Amniotic epithelial cell (primary cell): ENCODE measurements at places on chromosomes 2 and 18.

DNA sequence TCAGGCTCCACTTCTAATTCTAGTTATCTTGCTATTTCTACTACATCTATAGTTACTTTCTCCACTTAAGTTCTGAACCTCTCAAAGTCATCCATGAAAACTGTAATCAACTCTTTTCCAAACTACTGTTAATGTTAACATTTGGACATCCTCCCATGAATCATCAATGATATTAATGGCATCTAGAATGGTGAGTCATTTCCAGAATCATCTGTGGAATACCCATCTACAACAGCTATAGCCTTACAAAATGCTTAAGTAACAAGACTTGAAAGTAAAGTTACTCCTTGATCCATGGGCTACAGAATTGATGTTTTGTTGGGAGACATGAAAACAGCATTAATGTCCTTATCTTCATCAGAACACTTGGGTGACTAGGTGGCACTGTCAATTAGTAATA is 35.4 kb downstream of the BARD1 start:
- peak; percentile 45 for DNase-seq

GRCh38 chr2:8598295-8599165 is 83.3 kb upstream of the ID2 start:
- peak; percentile 97 for DNase-seq

GRCh38 chr2:20781656-20782265 is 41.1 kb downstream of the LDAH start:
- DNase-seq, result peak; percentile 40

DNA sequence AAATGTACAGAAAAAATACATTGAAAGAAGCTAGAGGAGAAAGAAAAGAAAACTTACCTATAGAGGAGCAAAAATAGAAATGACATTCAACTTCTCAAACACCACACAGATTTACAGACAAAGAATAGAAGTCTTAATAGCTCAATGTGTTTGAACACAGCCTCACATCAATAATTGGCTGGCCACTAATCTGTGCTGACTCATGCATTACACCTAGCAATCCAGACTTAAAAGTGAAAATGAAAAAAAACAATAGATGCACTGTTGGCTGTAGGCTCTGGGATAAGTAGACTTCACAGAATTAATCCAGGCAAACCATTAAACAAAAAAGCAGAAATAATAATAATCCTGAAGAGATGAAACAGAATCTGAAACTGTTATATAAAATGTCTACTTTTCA is 961.3 kb upstream of the CELF4 start:
- no peak for DNase-seq

DNA sequence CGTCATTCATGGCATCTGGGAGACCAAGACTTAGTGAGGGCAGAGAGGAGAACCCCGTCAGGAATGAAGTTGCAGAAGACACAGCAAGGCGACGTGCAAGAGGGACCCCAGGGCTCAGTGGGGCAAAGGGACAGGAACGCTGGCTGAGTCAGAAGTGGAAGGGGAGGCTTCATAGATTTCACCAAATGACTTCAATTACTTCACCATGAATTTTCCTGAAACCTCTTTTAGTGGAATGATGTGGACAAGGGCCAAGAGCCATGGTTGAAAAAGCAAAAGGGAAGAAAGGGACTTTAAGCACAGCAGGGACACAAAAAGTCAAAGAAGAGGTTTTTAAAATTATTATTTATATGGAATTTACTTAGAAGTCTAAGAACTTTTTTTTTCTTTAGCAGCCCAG is 141.6 kb upstream of the PID1 start:
- no peak for DNase-seq

DNA sequence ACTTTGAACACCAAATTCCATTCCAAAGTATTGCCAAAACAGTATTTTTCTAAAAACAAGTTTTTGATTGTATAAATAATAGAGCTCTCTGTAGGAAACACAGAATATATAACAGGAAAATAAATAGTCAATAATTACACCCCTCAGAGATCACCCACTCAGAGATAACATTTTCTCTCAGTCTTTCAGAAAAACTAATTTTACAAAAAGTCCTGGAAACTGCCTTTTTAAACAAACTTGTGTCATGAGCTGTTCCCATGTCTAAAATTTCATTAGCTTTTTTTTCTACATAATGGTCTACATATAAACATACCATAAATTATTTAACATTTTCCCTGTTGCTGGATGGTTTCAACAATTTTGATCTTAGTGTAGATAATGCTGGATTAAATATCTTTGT is 1.2 kb upstream of the WDSUB1 start:
- DNase-seq, result no peak

DNA sequence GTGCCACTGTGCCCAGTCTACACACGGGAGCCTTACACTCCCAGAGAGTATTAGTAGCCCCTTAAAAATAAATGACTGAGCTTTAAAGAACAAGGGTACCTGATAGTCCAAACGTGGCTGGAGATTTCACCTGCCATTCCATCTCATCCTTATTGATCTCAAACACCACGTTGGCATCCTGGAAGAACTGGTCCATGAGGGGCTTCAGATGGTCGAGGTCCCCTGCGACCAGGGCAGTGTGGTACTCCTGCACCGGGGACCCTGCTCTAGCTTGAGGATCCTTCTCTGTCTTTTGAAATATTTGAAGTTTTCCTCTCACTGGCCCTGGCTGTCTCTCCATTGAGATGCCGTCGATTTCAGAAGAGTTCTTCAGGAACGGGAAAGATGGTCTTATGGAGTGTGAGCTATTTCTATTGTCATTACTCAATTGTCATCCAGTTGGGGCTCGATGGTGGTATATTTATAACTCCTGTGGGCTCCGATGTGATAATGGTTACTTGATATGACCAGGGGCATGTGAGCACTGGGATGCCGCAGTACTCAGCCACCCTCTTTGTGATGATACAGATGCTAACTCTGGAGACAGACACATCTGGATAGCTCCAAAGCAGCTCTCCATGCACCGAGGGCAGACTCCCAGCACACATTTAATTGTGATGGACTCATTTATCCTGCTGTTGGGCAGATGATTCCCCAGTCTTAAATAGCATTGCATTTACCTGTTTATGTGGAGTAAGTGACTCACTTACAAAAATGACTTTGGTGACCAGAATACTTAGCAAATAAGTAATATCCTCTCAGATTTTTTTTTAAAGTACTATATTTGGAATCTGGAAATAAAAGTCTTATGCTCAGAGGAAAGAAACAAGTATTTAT is 22.8 kb downstream of the ASB18 start:
- no peak for DNase-seq

DNA sequence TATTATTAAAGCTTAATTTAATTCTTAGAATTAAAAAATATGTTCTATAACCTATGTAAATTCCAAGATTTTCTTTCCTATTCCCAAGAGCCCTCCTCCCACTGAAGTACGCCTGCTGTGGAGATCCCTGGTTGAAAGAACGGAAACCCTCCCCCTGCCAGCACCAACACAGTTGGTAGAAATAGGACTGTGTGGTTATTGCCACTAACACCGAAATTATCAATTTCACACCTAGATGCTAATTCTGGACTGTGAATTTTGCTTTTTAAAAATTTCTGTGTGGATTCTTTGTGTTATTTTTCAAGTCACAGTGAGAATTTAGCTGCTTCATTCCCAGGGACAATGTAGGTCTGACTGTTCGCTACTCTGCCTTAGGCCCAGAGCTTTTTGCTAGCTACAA is 305.8 kb upstream of the HNMT start:
- no peak for DNase-seq

GRCh38 chr2:150526006-150526405 is 38.5 kb upstream of the RND3 start:
- DNase-seq, result no peak

GRCh38 chr2:29528371-29528770 is 393.0 kb downstream of the ALK start:
- no peak for DNase-seq

- DNase-seq, result no peak
Measured at GRCh38 chr18:76051396-76052226, 443.4 kb downstream of the ZNF516 start.

- DNase-seq, result no peak
Measured at GRCh38 chr18:58805467-58806187, 59.0 kb upstream of the ZNF532 start.

DNA sequence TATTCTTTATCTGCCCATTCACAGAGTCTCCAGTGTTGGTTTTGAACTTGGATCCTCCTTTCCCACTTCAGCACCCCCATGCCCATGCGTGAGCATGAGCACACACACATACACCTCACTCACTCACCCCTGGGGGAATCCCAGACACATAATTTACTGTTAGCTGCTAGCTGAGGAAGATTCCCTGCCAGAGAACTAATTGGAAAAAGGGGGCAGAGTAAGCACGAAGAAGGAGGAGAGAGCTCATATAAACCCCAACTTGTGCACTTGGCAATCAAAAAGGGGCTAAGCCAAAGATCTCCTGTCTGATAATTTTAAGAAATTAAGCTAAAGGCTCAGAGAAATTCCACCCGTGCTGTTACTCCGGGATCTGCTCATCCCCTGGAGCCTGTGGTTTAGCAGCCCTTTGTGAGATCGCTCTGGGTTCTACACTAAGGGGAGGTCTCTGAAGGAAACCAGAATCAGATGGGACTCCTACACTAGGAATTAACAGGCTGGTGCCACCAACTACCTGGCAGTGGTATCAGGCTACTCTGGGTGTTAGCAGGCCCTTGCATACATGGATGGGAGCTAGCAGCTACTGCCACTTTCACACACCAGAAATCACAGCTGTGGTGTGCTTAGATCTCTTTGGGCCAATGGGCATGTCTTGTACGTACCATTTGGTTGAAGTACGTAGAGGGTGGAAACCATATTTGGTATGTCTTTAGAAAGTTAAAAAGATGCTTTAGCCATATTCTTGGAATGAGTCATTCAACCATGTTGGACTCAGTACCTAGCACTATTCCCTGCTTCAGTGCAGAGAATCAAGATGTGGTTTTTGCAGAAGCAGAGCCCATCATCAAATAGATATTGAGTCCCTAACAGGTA is 95.6 kb upstream of the SLC14A2 start:
- peak; percentile 1 for DNase-seq

DNA sequence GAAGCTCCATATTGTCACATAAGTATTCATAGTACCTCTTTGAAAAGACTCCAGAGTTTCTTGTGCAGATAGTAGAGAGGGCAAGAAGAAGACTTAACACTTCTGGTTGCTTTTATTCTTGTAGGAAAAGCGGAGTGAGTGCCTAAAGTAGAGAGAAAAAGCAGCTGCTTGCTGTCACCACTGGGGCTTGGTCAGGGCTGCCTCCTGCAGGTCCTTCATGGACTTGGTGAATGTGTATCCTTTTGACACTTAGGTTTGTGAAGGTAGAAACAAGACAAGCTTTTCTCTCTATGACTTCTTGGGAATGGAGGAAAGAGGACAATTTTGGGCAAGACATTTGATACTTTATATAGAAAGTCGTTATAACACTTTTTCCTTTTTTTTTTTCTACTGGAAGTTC is 312.8 kb upstream of the FANCL start:
- DNase-seq, result no peak

GRCh38 chr2:221203856-221204255 is 368.2 kb downstream of the EPHA4 start:
- no peak for DNase-seq

DNA sequence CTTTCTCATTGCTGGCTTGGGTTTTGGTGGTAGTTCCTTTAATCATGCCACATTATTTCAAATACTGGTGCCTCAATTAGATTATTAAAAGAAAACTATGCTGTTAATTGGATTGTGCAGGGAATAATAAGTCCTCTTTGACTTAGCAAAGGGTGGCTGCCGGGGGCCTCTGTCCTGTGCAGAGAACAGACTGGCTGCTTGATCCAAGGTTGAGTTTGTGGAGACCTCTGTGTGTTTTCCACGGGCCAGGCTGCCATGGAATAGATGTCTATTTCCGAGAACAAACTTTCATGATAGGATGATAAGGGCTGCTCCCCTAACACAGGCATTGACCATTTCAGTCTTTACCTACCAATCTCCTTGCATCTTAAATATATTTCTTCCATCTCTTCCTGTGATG is 30.4 kb upstream of the OTOS start:
- DNase-seq, result no peak

GRCh38 chr2:216202626-216203250 is 93.6 kb downstream of the XRCC5 start:
- no peak for DNase-seq

GRCh38 chr2:85584354-85584856 is at the start of gene VAMP5:
TSS of gene VAMP5 (plus strand) at chr2:85584431. CDS start at chr2:85584491, 60 bp downstream.
- DNase-seq, result no peak

GRCh38 chr18:22541232-22541631 is 123.5 kb upstream of the CTAGE1 start:
- DNase-seq, result no peak

DNA sequence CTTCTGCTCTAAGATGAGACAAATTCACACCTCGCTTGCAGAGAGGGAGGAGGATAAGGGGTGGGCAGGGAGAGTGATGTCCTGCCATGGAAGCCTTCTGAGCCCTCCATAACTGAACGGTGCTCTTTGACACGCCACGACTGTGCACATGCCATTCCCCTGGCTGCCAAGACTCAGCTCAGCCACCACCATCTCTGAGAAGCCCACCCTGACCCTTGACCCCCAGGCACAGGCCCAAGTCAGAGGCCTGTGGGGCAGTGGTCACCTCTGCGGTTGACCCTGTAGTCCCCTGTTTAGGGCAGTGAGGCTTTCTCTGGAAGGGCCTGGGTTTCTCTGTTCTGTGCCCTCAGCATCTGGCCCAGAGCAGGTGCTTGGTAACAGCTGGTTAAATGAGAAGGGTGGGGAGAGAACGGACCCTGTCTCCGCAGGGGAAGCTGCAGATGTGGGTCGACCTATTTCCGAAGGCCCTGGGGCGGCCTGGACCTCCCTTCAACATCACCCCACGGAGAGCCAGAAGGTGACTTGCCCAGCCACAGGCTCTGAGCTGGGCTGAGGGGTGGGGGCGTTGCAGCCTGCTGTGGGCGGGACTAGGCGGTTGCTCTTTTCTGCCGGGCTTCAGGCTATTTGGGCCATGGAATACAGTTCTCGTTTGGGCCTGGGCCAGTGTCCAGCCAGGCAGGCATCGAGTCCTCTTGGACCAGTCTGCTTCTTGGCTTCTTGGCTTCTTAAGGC is 215.1 kb downstream of the DYSF start:
- DNase-seq, result no peak

GRCh38 chr2:96315400-96316071 is 9.6 kb upstream of the ITPRIPL1 start:
- DNase-seq, result peak; percentile 49

DNA sequence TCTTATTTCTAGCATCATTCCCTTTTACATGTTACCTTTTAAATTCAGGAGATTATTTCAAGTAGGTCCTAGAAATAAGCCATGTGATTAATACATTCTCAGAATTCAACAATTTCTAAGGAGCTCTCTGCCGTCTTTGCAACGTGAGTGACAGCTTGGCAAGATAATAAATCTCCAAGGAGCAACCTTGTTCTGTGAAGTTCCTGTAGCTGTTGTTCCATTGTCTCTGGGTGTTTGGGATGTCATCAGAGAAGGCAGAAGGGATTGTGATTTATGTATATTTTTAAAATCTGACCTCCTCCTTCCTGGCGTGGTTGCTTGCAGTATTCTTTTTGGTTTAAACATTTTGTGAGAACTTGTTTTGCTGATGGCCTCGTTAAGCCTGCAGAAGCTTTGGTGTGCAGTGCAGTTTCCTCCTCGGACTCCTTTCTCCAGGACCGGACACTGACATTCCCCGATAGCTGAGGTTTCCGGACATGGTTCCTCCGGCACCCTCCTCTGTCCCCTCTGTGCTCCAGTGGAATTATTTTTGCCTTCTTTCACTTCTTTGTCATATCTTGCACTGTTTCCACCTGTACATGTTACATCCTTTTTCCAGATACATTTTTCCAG is 33.7 kb downstream of the RAMP1 start:
- no peak for DNase-seq

- DNase-seq, result no peak
Measured at GRCh38 chr2:43007901-43008300, 215.5 kb upstream of the HAAO start.

- no peak for DNase-seq
Measured at GRCh38 chr18:75214766-75215510, 4.3 kb downstream of the TSHZ1 start.

GRCh38 chr18:10804126-10804525 is 278.3 kb downstream of the NAPG start:
- no peak for DNase-seq
